Foreskin melanocyte (primary cell): ENCODE measurements at places on chromosomes 3 and 15.

DNA sequence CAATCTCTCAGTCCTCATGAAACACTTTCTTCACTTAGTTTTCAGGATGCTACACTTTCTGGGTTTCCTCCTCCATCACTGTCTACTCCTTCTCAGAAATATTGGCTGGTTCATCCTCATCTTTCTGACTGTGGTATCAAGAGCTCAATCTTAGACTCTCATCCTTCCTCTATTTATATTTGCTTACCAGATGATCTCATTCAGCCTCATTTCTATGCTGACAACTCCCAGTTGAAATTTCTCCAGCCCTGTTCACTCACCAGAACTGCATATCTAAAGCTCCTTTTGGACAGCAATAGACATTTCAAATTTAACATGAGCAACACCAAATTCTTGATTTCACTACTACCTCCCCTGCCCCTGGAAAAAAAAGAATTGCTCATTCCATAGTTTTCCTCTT, 48.0 kb upstream of the FBN1 start:
- no peak for DNase-seq

GRCh38 chr15:67006083-67007065, 59.0 kb upstream of the SMAD3 start:
- DNase-seq, result no peak

DNA sequence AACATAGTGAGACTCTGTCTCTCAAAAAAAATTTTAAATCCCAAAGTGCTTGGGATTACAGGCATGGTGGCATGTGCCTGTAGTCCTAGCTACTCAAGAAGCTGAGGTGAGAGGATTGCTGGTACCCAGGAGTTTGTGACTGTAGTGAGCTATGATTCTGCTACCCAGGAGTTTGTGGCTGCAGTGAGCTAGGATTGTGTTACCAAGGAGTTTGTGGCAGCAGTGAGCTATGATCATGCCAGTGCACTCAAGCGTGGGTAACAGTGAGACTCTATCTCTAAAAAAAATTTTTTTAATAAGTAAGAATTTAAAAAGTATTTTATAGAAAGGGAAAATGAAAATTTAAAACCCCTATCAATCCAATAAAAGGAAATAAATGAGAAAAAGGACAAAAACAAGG, 69.5 kb downstream of the FAIM start:
- DNase-seq, result no peak

DNA sequence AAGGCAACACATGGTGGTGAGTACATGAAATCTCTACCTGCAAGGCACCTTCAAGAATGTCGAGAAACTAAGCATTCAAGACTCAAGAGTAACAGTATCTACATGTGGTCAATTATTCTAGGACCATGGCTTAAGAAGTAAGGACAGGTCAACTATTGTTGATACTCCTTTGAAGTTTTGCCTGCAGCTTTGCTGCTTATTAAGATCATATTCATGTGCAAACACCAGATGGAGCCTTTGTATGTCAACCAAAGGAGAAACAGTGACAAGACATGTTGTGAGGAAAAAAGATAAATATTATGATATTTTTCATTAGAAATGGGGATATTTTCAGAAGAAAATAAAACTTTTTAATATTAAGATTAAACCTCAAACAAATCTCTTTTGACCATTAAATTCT, 52.3 kb upstream of the FGF7 start:
- DNase-seq, result peak; percentile 4

DNA sequence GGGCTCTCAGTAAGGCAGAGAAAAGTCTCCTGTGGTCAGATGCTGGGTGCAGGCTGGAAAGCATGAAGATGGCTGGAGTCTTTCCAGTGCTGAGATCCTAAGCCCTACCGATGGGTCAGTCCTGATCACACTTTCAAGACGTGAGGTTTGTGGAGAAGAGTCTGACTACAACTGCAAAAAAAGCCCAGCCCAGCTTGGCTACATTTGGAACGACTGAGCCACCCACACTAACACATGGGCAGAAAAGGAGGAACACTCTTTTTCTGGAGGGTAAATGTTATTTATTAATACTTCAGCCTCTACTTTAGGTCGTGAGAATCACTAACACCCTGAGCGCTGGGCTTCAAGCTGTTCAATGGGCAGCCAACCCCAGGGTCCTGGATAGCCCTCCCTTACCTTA, 22.0 kb upstream of the C3orf22 start:
- no peak for DNase-seq

DNA sequence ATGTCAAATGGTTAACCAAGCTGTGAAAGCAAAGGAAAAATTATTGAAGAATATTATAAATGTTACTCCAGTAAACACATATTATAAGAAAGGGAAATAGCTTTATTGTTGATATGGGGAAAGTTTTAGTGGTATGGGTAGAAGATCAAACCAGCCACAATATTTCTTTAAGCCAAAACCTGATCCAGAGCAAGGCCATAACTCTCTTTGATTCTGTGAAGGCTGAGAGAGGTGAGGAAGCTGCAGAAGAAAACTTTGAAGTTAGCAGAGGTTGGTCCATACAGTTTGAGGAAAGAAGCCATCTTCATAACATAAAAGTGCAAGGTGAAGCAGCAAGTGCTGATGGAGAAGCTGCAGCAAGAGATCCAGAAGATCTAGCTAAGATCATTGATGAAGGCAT, 54.8 kb downstream of the LYZL4 start:
- no peak for DNase-seq

DNA sequence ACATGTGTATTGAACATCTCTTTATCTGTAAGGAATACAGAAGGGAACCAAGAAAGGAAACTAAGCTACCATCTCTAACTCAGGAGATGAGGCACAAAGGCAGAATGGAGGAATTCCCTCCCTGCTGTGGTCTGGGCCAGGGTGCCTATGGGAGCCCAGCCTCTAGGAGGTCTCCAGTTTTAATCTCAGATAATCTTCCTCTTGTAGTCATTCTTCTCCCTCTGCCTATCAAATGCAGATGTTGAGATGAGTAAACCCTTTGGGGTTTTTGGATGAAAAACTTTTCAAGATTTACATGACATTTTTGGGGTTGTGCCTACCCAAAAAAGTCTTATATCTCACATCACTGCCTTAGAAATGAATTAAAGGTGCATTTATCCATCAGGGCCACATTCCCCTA, 23.3 kb downstream of the SCG5 start:
- DNase-seq, result no peak

GRCh38 chr15:101203029-101203573, 48.7 kb downstream of the CHSY1 start:
- DNase-seq, result no peak

DNA sequence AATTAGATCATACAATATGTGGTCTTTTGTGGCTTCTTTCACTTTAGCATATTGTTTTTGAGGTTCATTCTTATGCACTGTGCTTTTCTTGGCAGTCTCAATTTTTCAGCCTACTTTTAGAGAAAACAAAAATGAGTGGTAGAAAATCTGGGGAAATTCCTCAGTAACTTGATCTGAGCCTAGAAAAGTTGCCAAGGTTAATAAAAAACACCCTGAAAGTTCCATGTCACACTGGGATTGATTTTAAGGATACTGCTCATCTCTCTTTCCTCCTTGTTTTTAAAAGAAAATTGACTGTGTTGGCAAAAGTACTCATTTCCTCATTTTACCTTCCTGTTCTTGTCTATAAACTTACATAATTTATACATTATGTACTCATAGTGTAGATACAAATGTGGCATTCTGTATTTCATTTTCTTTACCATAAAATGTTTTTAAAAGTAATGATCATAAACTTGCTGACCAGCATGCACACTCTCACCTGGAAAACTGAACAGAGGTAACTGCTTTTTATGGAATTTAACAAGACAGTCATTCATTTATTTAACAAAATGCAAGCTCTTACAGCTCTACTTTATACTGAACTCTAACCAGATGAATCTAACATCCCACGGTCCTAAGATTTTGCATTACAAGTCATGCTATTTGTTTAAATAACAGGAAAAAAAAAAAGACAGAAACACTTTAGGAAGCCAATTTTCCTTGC, 28.6 kb upstream of the SH3BP5 start:
- DNase-seq, result no peak

- no peak for DNase-seq
These were observed 2.2 kb upstream of the NR2F2 start for GRCh38 chr15:96328181-96328876.

GRCh38 chr3:126142652-126143051, 37.7 kb downstream of the ALDH1L1 start:
- no peak for DNase-seq

- DNase-seq, result no peak
These were observed 152.0 kb upstream of the MDFIC2 start for GRCh38 chr3:70464465-70464864.

DNA sequence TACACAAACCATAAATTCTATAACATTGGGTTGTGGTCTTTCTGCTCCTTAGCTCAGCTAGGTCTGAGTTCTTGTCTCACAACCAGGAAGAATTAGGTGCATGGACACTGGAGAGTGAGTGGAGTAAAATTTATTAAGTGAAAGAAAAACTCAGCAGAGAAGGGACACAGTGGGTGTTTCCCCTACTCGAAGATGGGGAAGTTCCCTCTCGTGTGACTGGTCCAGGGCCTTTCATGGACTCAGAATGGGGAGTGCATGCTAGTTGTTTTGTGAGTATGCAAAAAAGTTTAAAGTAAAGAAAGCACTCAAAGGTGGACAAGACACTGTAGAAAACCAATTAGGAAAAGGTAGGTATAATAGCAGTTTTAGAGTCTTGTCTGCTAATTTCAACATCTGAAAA, 215.5 kb upstream of the RORA start:
- no peak for DNase-seq

DNA sequence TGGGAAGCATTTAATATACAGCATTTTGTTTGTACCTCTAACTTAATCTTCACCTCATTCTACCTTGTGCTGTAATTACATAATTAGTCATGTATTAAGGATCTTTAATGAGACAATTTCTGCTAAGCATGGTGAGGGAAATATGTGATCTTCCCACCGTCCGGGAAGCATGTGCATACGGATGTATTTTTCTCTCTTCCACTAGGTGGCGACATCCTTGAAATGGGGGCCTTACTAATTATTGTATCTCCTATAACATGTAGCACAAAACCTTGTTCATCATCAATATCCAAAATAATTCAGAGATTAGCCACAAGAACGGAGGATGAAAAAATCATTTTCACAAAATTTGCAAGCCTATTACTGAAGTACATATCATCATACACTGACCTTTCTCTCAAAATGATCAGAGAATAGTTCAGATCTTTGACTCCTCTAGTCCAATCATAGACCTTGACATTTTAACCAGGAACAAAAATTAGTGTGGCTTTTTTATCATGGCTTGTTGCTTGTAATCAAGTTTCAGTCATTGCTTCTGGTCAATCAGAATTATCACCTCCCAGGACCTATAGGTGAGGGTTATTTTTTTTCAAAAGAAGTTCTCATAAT, 148.9 kb upstream of the GBE1 start:
- DNase-seq, result no peak

GRCh38 chr15:47588958-47589357, 128.3 kb upstream of the SEMA6D start:
- no peak for DNase-seq

DNA sequence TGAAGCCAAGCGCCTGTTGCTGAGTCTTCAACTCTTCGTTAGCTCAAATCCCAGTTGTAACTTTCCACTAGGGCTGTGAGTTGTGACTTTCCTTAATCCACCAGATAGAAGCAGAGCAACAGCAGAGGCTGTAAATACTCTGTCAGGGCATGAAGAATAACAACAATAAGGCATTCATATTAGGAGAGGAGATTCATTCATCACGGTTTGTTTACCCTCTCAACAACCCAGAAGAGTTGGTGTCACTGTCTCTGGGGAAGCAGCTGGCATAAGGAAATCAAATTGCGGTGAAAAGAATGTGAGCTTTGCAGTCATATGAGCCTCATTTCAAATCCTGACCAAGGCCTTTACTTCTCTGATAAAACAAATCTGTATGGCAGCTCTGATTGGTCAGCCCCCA, 184.8 kb downstream of the SHQ1 start:
- peak; percentile 98 for DNase-seq

DNA sequence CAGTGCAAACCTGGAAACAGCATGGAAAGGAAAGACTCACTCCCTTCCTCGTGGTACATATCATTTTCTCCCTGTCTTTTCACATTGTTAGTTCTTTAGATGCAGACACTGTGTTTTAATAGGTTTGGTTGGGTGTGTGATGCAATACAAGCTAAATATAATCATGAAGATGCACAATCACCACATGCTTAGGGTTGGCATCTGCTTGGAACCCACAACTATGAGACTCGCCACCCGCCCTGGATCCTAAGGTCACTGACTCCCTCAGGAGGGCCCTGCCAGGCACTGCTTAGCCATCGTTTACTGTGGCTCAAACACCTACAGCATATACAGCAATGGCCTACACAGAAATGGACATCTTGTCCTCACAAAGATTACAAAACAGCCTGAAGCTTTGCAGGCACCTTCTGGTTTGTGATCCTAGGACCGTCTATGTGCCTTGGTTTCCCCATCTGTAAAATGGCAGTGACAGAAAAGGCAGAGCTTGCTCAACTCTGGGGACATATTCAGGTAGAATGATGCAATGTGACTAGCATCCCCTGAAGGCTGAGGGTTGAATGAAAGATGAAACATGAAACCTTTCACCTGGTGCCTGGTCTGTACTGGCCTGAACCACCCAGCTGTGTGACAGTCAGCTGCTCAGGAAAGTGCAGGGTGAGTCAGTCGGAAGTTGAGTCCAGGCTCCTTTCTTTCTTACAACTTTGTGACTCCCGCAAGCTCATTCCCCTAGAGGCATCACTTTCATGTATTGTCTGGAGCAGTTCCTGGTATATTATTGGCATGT, 123.6 kb upstream of the PFN2 start:
- no peak for DNase-seq

GRCh38 chr3:116139641-116140040, 305.6 kb downstream of the LSAMP start:
- DNase-seq, result peak; percentile 98
